ENCODE measurements at places on chromosomes 6 and 20.

GRCh38 chr6:155538708-155539390 is 83.2 kb upstream of the NOX3 start:
- DNase-seq, result no peak

DNA sequence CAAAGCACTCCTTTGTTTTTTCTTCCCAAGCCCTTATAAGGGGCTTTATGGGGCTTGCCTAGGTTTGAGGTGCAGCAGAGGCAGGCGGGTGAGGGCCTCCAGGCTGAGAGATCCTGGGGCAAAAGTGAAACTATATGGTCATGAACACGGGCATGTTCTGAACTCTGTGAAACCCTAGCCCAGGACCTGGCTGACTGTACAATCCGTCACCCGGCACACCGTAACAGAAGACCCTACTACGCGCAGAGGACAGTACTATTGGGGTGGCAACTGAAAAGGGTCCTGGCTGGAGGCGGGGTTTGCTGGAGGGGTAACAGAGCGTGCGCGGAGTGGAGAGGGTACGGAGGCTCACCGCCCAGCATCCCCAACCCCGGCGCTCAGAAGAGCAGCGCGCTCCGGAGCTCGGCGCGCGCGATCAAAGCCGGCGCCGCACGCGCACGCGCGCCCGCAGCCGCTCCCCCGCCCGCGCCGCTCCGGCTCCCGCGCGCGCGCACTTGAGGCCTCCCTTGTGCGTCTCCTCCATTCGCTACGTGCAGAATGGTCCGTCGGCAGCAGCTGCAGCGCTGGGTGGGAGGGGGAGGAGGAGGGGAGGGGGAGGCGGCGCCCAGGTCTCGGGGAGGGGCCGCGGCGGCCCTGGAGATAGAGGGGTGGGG is 54.2 kb downstream of the MRPL14 start:
- DNase-seq, result peak; percentile 75

GRCh38 chr20:24164360-24164759 is 175.8 kb upstream of the GGTLC1 start:
- no peak for DNase-seq

- DNase-seq, result no peak
Measured at GRCh38 chr6:130632277-130632676, 194.9 kb upstream of the SMLR1 start.

DNA sequence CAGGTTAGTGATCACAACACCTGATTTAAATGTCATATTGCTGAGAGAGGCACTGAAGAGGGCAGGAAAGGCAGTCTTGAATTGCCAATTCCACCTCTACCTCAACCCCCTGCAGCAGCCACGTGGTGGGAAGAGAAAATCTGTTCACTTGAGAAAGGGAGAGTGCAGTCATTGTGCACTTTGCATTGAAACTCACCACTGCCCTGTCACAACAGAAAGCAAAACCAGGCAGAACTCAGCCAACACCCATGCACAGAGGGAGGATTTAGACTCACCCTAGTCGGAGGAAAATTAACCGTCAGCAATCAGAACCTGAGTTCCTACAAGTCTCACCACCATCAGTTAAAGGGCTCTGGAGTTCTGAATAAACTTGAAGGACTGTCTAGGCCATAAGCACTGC is 1040.2 kb downstream of the HACE1 start:
- DNase-seq, result no peak

DNA sequence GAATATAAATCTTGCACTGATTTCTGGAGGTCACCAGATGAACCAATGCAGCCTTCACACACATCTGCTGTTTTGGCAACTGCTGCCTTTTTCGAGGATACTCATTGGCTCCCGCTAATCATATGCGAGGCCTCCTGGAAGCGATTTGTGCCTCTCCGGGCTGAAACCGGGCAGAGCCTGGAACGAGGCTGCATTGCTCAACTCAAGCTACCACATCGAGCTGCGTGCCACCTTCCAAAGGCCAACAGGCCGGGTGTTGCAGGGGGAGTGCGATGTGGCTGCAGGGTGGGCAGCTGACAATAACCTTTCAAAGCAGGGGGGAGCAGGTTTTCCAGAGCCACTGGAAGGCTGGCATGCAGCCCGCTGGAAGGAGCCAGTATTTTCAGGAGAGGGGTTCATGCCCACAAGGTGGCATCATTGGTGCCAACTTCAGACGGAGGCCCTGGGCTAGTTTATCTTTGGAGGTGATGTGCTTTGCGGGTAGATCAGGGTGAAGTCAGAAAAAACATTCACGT is 122.6 kb upstream of the IFNGR1 start:
- DNase-seq, result peak; percentile 53

- no peak for DNase-seq
Measured at GRCh38 chr6:137794516-137795201, 72.4 kb upstream of the TNFAIP3 start.

DNA sequence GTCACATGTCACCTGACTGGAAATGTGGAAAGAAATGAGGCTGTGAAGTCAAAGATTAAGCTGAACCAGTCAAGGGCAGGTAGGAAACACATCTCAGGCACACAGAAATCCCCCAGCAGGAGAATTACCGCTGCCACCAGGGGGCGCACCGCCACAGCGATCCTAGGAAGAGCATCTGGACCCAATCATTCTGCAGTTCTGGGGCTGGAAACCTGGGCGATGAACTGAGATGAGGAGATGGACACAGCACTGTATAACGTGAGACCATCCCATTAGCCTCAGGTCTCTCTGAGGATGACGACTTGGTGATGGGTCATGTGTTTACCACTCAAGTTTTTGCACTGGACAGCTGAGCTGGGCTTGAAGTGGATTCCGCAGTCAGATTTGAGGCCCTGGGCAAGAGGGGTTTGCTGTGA is 6.5 kb upstream of the SLC24A3 start:
- peak; percentile 69 for DNase-seq

GRCh38 chr20:420166-420620 is 12.1 kb downstream of the RBCK1 start:
- no peak for DNase-seq

DNA sequence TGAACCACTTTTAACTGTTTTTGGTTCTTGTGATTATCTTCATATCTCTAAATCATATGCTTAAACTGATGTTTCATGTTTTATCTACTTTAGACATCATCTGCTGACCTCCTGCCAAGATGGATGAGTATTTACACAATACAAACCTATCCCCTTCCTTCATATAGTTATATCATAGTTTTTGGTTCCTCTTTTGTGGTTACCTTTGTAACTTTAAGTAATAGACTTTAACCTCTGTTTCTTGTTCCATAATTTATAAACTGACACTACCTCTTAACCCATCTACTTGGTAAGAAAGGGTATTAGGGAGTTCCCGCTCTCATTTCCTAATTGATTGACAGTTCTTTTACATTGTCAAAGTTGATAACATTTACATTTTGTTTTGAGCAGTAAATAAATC is 11.9 kb downstream of the PCMT1 start:
- no peak for DNase-seq

- DNase-seq, result no peak
Measured at GRCh38 chr6:14029605-14030004, 88.0 kb upstream of the CD83 start.

DNA sequence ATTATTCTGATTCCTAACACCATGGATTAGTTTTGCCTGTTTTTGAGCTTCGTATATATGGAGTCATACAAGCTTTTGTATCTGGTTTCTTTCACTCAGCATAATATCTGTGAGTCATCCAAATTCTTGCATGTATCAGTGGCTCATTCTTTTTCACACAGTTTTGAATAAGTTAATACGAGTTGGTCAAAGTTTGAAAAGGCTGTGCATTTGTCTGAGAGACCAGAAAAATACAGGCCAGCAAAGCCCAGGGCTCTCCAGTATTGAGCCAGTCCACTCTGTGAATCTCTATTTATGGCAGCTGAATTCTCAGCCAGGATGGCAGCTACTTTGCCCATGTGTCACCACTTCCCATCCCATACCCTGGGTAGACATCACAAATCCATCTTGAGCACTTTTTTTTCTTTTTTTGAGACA is 7.2 kb upstream of the CHMP4B start:
- DNase-seq, result peak; percentile 40

DNA sequence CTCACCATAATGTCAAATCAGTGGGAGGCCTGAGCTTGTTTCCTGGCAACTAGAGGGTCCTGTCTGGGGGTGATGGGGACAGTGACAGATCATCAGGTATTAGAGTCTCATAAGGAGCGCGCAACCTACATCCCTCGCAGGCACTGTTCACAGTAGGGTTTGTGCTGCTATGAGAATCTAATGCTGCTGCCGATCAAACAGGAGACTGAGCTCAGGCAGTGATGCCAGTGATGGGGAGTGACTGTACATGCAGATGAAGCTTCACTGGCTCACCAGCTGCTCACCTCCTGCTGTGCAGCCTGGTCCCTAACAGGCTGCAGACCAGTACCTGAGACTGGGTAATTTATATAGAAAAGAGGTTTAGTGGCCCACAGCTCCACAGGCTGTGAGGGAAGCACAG is 147.3 kb downstream of the TTLL2 start:
- no peak for DNase-seq

GRCh38 chr6:113696960-113697359 is 160.2 kb upstream of the MARCKS start:
- DNase-seq, result peak; percentile 28

- no peak for DNase-seq
Measured at GRCh38 chr20:5342021-5342420, 25.3 kb upstream of the PROKR2 start.

- no peak for DNase-seq
Measured at GRCh38 chr6:25387911-25388310, 108.7 kb downstream of the CARMIL1 start.

GRCh38 chr6:128174724-128175123 is 273.9 kb upstream of the THEMIS start:
- no peak for DNase-seq

DNA sequence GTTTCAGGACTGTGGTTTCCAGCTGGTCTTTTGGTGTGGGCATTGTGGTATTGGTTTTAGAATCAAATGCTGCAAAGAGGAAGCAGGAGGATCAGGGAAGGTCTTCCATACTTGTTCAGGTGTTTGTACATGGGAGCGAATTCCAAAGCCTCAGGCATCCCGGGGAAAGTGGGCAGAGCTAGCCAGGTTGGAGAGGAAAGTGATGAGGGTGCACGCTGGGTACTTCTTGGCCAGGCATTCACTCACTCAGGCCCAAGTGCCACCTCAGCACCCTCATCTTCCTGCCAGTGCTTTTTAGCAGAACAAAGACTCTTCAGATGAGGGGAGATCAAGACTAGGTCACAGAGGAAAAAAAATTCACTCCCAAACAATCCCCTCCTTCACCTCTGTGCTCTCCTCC is 241.1 kb upstream of the TBX18 start:
- DNase-seq, result no peak

DNA sequence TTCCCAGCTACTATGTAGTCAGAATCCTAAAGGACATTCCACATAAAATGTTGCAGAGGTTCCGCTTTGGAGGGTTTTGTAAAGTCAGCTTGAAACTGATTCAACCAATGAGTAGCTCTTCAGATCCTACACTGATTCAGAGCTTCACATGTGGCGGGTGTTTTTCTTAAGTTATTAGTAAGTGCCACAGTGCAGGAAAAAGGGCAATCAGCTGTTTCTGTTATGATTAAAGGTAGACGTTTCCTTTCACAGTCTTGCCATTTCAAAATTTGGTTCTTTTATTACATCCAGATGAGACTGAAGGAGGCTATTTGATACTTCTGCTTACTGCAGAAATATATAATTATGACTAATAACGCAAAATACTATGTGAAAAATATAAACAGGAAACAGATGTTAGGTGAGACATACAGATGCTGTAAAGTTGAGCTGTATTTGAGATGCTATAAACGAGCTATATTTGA is 443.9 kb downstream of the CDKAL1 start:
- DNase-seq, result peak; percentile 13

GRCh38 chr20:63307538-63308217 is 14.7 kb downstream of the COL20A1 start:
- DNase-seq, result no peak

GRCh38 chr6:15427331-15428070 is 181.6 kb downstream of the JARID2 start:
- DNase-seq, result no peak

GRCh38 chr20:12180107-12180661 is 262.5 kb downstream of the BTBD3 start:
- DNase-seq, result no peak

DNA sequence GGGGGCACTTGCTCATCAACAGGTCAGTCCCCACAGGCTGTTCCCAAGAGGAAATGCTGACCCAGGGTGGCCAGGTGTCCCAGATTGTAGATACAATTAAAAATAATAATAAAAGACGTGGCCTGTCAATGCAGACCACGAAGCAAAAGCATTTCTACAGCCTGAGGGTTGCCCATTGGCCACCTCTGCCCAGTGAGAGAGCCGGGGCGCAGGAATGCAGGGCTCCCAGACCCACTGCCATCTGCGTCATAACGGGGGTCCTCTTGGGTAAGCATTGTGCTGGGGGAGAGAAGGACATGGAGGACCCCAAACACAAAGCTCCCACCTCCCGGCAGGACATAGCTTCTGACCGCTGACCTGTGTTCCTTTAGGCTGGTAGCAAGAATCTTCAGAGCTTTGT is 22.9 kb upstream of the AFDN start:
- DNase-seq, result no peak

GRCh38 chr6:169844946-169845345 is 93.5 kb downstream of the ERMARD start:
- no peak for DNase-seq

GRCh38 chr20:408843-409696 is 971 bp downstream of the RBCK1 start:
- no peak for DNase-seq

DNA sequence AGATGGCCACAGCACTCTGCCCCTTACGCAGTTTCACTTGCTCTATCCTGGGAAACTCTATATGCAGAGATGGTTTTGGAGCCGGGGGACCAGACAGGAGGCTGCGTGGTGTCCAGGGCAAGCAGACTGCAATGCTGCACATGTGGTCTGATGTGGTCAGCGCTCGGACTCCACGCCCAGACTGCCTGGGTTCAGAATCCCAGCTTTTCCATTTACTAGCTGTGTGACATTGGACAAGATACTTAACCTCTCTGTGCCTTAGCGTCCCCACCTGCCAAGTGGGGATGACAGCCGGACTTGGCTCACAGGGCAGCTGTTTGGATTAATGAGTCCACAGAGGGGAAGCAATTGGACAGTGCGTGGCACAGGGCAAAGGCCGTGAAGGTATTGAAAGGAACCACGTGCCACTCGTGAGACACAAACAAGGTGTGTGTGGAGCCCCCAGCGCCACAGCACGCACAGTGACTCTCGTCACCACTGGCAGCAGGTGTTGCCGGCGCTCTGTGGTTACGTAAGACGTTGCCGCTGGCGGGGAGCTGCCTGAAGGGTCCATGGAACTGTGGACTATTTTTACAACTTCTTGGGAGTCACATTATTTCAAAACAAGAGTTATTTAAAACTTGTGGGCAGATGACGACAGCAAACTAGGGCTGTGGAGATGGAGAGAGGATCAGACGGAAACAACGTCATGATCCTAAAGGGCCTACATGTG is 201.4 kb downstream of the PREX1 start:
- DNase-seq, result peak; percentile 50

DNA sequence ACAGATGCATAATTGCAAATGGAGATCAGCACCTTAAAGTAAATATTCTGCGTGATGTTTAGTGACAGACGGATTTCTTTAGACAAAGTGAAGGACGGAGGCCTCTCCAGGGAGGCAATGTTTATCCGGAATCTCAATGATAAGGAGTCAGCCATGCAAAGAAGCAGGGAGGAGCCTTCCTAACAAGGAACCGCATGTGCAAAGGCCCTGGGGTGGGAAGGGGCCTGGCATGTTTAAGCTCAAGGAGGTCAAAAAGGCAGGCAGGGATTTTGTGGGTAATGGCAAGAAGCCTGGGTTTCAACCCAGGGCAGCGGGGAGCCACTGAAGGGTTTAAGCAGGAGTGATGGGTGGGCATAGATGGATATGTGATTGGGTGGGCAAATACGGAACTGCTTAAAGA is 678 bp downstream of the BPIFB3 start:
- no peak for DNase-seq

All from MCF 10A (cell line).